ENCODE measurements at places on chromosomes 6 and 20. TPM values are rescaled to one million over a fixed set of nuclear protein-coding genes. Genes with fewer than 3 reads are reported as not detected.

- H3K36me3 ChIP-seq = no peaks in the 10 kb centered on the region
- H3K4me3 ChIP-seq = no peak overlapping the region
- peaks cover 18% of the 10 kb centered on the region for H3K27me3 ChIP-seq
- no peaks in the 10 kb centered on the region for H3K4me1 ChIP-seq
- no peak overlapping the region for H3K27ac ChIP-seq
- no peak for DNase-seq
Measured at GRCh38 chr6:30441171-30441570, 48.1 kb upstream of the HLA-E start.

GRCh38 chr6:1551249-1551648, 58.5 kb upstream of the FOXC1 start:
- H3K27ac ChIP-seq = no peak overlapping the region
- no peaks in the 10 kb centered on the region for H3K27me3 ChIP-seq
- DNase-seq = no peak

GRCh38 chr6:119952696-119953095, 603.1 kb upstream of the MAN1A1 start:
- H3K4me3 ChIP-seq = no peak overlapping the region
- H3K36me3 ChIP-seq = no peaks in the 10 kb centered on the region
- H3K27ac ChIP-seq = no peak overlapping the region
- no peaks in the 10 kb centered on the region for H3K27me3 ChIP-seq
- no peak for DNase-seq

- H3K4me1 ChIP-seq = peaks cover 42% of the 10 kb centered on the region
- peak overlapping the region; percentile 63 for H3K27ac ChIP-seq
- H3K4me3 ChIP-seq = peak overlapping the region; percentile 30
- peak; percentile 69 for DNase-seq
- no peaks in the 10 kb centered on the region for H3K27me3 ChIP-seq
Measured at GRCh38 chr20:41003143-41003935, 25.3 kb upstream of the TOP1 start.

GRCh38 chr20:33791959-33792597, 19.1 kb upstream of the CHMP4B start:
- H3K4me3 ChIP-seq = no peak overlapping the region
- peak; percentile 34 for DNase-seq
- no peaks in the 10 kb centered on the region for H3K36me3 ChIP-seq
- no peaks in the 10 kb centered on the region for H3K27me3 ChIP-seq
- H3K27ac ChIP-seq = no peak overlapping the region
- no peaks in the 10 kb centered on the region for H3K4me1 ChIP-seq

- H3K36me3 ChIP-seq = no peaks in the 10 kb centered on the region
- no peaks in the 10 kb centered on the region for H3K4me1 ChIP-seq
- H3K27me3 ChIP-seq = no peaks in the 10 kb centered on the region
- DNase-seq = no peak
Measured at GRCh38 chr20:17295991-17296390, 69.2 kb downstream of the PCSK2 start.

- H3K36me3 ChIP-seq = no peaks in the 10 kb centered on the region
- no peaks in the 10 kb centered on the region for H3K4me1 ChIP-seq
- no peak overlapping the region for H3K27ac ChIP-seq
Measured at GRCh38 chr6:10418862-10419748, 4.2 kb upstream of the TFAP2A start.

GRCh38 chr6:21382821-21383449, 210.6 kb upstream of the SOX4 start:
- H3K27ac ChIP-seq = no peak overlapping the region
- no peaks in the 10 kb centered on the region for H3K36me3 ChIP-seq
- H3K4me1 ChIP-seq = no peaks in the 10 kb centered on the region

GRCh38 chr6:148998704-148999103, 251.9 kb downstream of the UST start:
- no peaks in the 10 kb centered on the region for H3K4me1 ChIP-seq
- no peak overlapping the region for H3K4me3 ChIP-seq
- H3K36me3 ChIP-seq = no peaks in the 10 kb centered on the region
- no peak overlapping the region for H3K27ac ChIP-seq
- no peak for DNase-seq

DNA sequence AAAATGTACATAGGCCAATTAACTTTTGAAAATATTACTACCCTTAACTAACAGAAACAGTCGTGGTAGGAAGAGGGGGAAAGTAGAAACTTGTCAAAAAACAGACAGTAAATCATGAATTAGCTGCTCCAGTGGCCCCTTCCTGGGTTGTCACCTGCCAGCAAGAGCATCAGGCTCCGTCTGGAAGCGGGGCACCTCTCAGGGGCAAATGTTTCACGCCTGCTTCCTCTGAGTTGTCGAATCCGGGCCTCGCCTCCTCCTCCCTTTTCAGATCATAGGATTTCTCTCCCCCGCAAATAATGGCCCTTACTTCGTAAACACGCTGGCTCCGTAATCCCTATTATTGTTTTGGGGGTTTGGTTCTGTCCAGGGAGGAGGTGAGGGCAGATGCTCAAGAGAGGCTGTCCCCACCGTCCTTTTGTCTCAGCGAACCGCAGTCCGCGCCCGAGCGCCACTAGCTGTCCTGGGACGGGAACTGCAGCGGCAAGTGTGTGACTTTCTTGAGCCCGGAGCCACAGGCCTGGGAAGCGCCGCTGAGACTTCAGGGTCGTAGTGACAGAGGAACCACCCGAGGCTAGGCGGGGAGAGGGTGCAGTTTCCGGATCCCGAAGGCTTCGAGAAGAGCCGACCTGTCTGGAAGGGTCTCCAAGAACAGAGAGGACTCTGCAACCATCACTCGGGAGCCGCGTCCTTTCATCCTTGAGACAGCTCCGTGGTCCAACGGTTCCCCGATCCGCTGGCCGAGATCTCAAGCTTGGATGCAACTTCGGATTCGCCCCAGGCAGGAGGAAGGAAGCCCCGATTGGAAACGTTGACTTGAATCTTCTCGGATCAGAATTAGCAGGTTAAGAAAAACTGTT, 214.5 kb upstream of the ZNF184 start:
- peak overlapping the region; percentile 13 for H3K27ac ChIP-seq
- H3K27me3 ChIP-seq = peaks cover 6% of the 10 kb centered on the region
- H3K4me3 ChIP-seq = peak overlapping the region; percentile 47
- H3K4me1 ChIP-seq = no peaks in the 10 kb centered on the region

GRCh38 chr6:116144605-116145004, 18.7 kb upstream of the COL10A1 start:
- DNase-seq = no peak
- no peaks in the 10 kb centered on the region for H3K36me3 ChIP-seq
- no peak overlapping the region for H3K27ac ChIP-seq
- H3K27me3 ChIP-seq = no peaks in the 10 kb centered on the region
- no peaks in the 10 kb centered on the region for H3K4me1 ChIP-seq

GRCh38 chr6:106732376-106732940, 103.1 kb downstream of the QRSL1 start:
- no peak overlapping the region for H3K4me3 ChIP-seq
- no peak overlapping the region for H3K27ac ChIP-seq
- no peaks in the 10 kb centered on the region for H3K36me3 ChIP-seq
- H3K4me1 ChIP-seq = peaks cover 4% of the 10 kb centered on the region
- H3K27me3 ChIP-seq = no peaks in the 10 kb centered on the region

GRCh38 chr6:163392533-163392932, 22.0 kb upstream of the QKI start:
- no peak overlapping the region for H3K27ac ChIP-seq
- no peak overlapping the region for H3K4me3 ChIP-seq
- no peaks in the 10 kb centered on the region for H3K4me1 ChIP-seq
- no peaks in the 10 kb centered on the region for H3K36me3 ChIP-seq
- H3K27me3 ChIP-seq = no peaks in the 10 kb centered on the region

GRCh38 chr6:48099713-48100587, 11.0 kb downstream of the PTCHD4 start:
- H3K4me1 ChIP-seq = no peaks in the 10 kb centered on the region
- H3K36me3 ChIP-seq = no peaks in the 10 kb centered on the region
- no peak for DNase-seq
- no peak overlapping the region for H3K4me3 ChIP-seq
- H3K27ac ChIP-seq = no peak overlapping the region
- H3K27me3 ChIP-seq = no peaks in the 10 kb centered on the region

DNA sequence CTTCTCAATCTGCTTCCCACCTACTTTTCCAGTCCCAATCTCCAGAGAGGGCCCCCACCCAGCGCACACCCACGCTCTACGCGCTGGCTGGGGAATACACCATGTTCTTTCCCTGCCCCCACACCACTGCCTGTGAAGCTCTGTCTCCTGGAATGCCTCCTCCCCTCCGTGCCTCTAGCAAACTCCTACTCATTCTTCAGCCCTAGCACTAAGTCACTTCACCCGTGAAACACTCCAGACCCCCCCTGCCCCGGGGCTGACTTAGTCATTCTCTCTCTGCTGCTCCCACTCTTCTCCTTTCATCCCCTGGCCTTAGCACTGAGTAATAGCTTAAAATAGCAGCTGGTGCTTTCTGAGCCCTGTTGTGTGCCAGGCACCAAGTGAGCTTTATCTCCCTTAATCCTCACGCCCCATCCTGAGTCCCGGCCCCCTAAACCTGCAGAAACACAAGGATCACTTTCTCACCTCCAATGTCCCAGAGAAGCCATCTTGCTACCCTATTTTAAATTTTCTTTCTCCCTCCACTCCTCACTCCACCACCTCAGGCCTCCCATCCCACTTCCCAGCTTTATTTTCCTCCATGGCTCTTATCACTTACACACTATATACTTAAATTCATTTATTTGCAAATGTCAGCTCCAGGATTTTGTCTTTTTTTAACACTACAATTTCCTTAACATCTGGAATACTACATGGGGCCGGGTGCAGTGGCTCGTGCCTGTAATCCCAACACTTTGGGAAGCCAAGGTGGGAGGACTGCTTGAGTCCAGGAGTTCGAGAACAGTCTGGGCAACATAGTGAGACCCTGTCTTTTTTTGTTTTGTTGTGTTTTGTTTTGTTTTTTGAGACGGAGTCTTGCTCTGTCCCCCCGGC, 6.3 kb upstream of the PARD6B start:
- H3K27ac ChIP-seq = peak overlapping the region; percentile 61
- H3K4me1 ChIP-seq = peaks cover 15% of the 10 kb centered on the region
- no peaks in the 10 kb centered on the region for H3K36me3 ChIP-seq
- H3K4me3 ChIP-seq = no peak overlapping the region
- no peak for DNase-seq

DNA sequence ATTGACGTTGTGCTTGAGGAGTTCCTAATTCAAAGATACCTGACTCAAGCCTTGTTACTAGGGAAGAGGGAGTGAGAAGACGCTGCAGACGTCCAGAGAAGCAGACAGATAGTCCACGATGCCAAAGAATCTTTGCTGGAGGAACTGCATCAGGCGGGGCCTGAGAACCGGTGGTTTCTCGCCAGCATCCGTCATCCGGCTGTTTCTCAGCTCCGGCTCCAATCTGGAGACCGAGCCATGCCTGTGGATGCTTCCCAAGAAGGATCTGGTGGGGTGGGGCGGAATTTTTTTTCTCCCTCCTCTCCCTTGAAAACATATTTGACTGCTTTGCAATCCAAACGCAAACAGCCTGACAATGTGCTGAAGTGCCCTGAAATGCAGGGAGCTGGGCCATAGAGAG, 125.8 kb upstream of the SRSF6 start:
- H3K4me1 ChIP-seq = no peaks in the 10 kb centered on the region
- no peak overlapping the region for H3K4me3 ChIP-seq
- H3K27me3 ChIP-seq = no peaks in the 10 kb centered on the region
- no peak for DNase-seq
- H3K27ac ChIP-seq = no peak overlapping the region

DNA sequence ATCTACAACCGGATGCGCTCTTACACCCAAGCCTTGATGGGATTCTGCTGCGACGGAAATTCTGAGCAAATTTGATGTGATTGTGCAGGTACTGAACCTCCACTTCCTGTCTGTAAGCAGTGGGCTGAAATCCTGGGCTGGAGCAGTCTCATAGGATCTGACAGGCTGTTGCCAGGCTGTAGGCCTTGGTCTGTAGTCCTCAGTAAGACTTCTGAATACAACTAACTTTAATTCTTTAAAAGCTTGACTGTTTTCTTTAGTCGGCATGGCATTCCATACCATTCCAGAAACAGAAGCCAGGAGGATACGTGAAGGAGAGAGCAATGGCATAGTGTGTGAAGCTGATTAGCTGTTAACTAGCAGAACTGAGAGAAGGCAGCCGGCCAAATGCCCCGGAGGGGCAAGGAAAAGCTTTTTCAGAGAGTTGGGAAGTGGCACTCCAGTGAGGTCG, 68.3 kb downstream of the ADTRP start:
- DNase-seq = no peak
- no peaks in the 10 kb centered on the region for H3K4me1 ChIP-seq
- no peak overlapping the region for H3K27ac ChIP-seq
- H3K27me3 ChIP-seq = no peaks in the 10 kb centered on the region
- H3K36me3 ChIP-seq = no peaks in the 10 kb centered on the region
- H3K4me3 ChIP-seq = no peak overlapping the region

GRCh38 chr6:149963212-149963461, 606 bp upstream of the ULBP1 start:
- DNase-seq = no peak
- H3K36me3 ChIP-seq = no peaks in the 10 kb centered on the region
- H3K27me3 ChIP-seq = no peaks in the 10 kb centered on the region
- H3K27ac ChIP-seq = no peak overlapping the region

- DNase-seq = no peak
- H3K36me3 ChIP-seq = no peaks in the 10 kb centered on the region
- no peak overlapping the region for H3K27ac ChIP-seq
- no peak overlapping the region for H3K4me3 ChIP-seq
- H3K4me1 ChIP-seq = no peaks in the 10 kb centered on the region
Measured at GRCh38 chr6:16402581-16402900, 164.2 kb downstream of the GMPR start.

DNA sequence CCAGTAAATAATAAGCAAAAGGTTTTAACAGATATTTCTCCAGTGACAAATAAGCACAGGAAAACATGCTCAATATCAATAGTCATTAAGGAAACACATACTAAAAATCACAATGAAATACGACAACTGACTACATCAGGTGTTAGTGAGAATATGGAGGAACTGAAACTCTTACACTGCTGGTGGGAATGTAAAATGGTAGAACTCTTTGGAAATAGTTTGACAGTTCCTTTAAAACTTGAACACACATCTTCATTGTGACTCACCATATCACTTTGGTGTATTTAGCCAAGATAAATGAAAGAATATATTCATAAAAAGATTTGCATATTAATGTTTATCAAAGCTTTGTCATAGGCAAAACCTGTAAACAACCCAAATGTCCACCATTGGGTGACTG, 11.3 kb upstream of the MAP3K5 start:
- DNase-seq = no peak
- no peaks in the 10 kb centered on the region for H3K27me3 ChIP-seq
- no peak overlapping the region for H3K4me3 ChIP-seq
- no peak overlapping the region for H3K27ac ChIP-seq

The PSMA7 gene
- total RNA-seq = 228 TPM

The OPRL1 gene
- total RNA-seq = 0.27 TPM

The LY6G6F gene
- total RNA-seq = not detected

The NKAIN4 gene
- total RNA-seq = not detected

The TNXB gene
- total RNA-seq = 81.9 TPM

The SS18L1 gene
- 23.7 TPM for total RNA-seq

The SPATS1 gene
- not detected for total RNA-seq

The RNF39 gene
- total RNA-seq = not detected

The CTAGE9 gene
- total RNA-seq = not detected

The NHLRC1 gene
- 4.9 TPM for total RNA-seq

The CGAS gene
- total RNA-seq = 8.3 TPM
